GM18507 (cell line): ENCODE measurements at places on chromosomes 3 and 15.

GRCh38 chr3:110015231-110015963 is 678.1 kb upstream of the DPPA4 start:
- no peak for DNase-seq

DNA sequence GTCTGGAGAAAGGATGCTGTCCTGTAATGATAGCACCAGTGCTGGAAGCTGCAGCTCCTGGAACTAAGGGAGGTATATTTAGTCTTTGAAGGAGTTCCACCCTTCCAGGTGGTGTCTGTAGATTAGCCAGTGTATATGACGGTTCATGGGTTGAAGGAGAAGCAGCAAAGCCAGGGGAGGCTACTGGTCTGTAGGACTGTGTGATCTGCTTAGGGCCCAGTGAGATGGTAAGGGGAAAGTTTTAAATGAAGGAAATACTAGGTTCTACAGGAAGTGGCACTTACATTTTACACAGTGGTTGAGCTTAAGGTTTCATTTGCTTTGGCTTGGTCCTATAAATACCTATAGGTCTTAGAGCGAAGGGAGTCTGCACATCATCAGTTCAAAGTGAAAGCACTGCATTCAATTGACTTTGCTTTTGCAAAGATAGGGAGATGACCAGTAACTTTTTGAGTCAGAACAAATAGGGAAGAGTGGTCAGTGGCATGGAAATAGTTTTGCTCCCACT is 5.6 kb downstream of the SLC25A38 start:
- peak; percentile 50 for DNase-seq

DNA sequence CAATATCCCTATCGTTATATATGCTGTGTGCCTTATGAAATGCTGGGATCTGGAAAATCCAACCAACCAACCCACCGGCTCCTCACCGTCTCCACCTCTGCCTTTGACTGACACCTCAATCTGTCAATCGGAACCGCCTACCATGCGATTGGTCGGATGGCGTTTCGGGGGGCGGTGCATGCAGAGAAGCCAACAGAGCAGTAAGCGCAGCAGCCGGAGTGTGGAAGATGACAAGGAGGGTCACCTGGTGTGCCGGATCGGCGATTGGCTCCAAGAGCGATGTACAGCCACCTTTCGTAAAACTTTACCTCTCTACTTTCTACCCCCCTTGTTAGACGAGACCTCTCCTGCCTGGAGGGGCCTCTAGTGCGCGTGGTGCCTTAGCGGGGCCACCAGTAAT is 6.3 kb downstream of the CLK3 start:
- no peak for DNase-seq

GRCh38 chr15:93121973-93122910 is 33.2 kb upstream of the RGMA start:
- DNase-seq: no peak

DNA sequence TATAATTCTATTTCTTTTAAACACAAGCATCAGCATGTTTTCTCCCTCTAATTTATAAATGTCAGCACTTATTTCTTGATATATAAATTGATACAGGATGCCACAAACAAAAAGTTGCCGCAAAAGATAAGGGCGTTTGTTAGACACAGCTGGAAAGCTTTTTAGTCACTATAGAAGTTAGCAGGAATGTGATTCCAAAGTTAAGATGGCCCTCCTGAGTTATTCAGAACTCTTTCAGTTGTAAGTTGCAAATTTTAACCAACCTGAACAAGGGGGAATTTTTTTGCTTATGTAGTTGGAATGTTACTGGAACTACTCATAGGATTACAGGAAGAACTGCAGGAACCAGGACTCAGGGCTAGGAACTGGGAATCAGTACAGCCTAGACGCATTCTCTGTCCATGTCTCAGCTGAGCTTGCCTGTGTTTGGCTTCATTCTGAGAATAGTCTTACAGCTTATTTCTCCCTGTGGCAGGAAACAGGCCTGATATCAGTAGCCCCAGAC is 166.3 kb downstream of the VGLL4 start:
- DNase-seq: no peak

DNA sequence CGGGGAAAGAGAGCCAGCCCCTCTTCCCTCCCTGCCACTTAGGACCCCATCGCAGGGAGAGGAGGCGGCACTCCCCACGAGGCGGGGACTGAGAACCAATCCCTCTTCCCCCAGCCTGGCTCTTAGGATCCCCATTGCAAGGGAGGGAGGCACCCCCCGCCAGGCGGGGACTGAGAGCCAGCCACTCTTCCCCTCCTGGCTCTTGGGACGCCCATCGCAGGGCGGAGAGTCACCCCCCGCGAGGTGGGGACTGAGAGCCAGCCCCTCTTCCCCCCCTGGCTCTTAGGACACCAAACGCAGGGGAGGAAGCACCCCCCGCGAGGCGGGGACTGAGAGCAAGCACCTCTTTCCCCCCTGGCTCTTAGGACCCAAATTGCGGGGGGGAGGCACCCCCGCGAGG is 34.2 kb upstream of the SSUH2 start:
- no peak for DNase-seq

GRCh38 chr3:140863580-140864009 is 78.0 kb upstream of the SLC25A36 start:
- DNase-seq: peak; percentile 25

- DNase-seq: no peak
These were observed 3.7 kb upstream of the SLC9C1 start for GRCh38 chr3:112297714-112298113.

- DNase-seq: peak; percentile 8
These were observed 515 bp downstream of the ADAM10 start for GRCh38 chr15:58748852-58749531.

DNA sequence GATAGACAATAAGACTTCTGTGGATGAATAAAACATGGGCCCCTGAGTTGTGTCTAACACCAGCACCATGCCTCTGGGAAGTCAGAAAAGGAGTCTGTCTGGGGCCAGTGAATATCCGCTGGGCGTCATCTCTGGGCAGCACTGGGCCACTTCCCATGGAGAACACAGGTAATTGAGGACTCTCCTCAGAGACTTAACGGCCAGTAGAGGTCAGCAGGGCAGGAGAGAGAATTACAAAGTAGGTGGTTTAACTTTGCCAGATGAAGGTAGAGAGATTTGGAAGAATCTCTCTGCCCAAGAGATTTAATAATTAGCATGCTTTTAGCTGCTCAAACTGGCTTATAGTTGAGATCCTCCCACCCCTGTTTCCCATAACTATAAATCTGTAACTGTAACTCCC is 65.7 kb downstream of the OCA2 start:
- no peak for DNase-seq

- no peak for DNase-seq
These were observed 8.6 kb upstream of the NME9 start for GRCh38 chr3:138338244-138338643.

DNA sequence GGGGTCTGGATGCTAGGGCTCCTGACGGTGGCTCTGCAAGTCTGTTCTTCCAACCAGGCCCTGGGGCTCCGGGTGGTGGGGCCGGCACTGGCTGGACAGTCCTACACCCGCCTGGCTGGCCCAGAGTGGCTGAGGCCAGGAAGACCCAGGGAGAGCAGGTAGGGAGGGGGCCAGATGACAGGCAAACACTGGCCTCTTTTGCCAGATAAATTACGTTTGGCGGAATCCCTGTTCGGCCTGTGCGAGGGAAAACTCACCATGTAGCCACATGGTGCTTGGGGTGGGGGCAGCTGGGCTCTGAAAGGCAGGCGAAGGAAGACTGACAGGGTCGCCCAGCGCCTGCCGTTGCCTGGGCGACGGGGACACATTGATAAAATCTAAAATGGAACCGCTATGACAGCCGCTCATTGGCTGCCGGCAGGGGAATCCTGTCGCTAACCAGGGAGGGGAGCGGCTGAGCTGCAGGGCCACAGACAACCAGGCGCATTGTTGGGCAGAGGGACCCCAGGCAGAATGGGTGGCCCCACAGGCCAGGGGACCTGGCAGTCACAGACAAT is 30.4 kb downstream of the IQSEC1 start:
- DNase-seq: no peak

DNA sequence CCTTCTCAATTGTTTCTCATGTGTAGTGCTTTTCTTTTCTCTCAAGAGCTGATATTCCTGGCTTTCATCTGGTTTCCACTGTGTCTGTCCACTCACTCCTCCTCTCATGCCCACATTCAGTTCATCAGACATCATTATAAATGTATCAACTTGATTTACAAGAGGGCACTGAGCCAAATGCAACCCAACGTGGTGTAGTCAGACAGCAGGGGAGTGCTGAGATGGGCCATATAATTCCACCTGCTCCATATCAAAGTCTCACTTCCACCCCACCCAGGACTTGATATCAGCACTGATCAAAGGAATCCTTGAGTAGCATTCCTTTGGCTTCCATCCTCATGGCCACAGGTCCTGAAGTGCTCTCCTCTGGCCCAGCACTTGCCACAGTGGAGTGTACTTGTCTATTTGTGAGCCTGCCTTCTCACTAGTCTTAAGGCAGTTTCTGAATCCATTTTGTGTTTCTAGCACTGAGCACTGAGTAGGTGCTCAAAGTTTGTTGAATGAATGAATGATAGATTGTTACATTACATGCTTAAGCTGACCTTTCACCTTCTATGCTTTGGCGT is 252.8 kb downstream of the CLSTN2 start:
- no peak for DNase-seq

- DNase-seq: no peak
These were observed 37.8 kb upstream of the HCLS1 start for GRCh38 chr3:121698476-121698875.

DNA sequence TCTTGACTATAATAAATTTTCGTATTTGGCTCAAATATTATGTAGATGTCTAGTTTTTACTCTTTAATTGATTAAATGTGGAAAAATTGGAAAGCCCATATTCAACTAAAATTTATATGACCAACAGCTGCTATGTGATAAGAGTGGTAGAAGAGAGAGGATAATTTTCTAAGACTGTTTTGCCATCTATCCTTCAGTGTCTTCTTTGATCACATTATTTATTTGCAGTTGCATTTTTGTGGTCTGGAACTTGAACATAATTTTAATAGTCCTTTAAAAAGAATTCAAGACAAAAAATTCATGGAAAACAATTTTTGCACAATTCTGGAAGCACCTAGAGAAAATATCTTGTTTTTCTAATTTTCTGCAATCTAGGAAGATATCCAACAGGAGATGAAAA is 213.3 kb upstream of the THBS1 start:
- DNase-seq: no peak
